Central memory CD4-positive, alpha-beta T cell (primary cell): ENCODE measurements at places on chromosomes 13 and 19.

GRCh38 chr13:72864142-72865011 is 82.4 kb downstream of the PIBF1 start:
- no peak for DNase-seq

- no peak for DNase-seq
These were observed 66.2 kb downstream of the ZMYM2 start for GRCh38 chr13:20024702-20025101.

DNA sequence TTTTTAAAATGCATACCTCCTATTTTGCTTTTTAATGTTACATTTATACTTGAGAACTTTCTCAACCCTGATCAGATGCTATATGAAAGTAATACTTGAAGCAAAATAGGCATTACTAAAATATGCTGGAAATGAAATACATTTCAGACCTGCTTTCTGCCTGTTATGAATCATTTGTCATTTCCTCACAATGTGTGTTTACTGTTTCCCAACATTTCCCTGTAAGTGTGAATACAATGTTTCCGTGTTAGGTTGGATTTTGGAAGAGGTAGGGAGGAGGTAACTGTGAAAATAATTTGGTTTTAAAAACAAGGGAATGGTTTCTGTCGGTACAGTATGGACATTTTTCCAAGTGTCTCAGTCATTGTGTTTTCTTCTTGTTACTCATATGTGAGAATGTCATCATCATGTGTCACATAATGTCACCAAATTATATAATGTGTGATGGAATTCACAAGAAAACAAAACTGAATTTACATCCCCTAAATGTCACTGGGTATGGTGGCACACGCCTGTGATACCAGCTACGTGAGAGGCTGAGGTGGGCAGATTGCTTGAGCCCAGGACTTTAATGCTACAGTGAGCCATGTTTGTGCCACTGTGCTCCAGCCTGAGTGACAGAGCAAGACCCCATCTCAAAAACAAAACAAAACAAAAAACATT is 43.0 kb downstream of the ZAR1L start:
- DNase-seq = no peak

DNA sequence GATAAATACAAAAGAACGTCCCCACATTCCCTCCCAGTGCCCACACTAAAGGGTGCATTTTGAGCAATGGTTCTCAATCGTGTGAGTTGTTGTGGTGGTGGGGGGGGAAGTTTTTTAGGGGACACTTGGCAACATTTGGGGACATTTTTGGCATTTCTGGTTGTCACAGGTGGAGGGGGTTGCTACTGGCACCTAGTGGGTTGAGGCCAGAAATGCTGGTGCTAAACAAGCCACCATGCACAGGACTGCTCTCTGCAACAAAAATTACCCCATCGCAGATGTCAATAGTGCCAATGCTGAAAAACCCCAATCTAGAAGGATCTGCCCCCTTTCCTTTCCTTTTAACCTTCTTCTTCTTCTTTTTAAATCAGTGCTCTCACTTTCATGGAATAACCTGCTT is 453.3 kb downstream of the TSHZ3 start:
- DNase-seq = no peak

- no peak for DNase-seq
These were observed 588 bp downstream of the DNASE2 start for GRCh38 chr19:12880551-12881171.

DNA sequence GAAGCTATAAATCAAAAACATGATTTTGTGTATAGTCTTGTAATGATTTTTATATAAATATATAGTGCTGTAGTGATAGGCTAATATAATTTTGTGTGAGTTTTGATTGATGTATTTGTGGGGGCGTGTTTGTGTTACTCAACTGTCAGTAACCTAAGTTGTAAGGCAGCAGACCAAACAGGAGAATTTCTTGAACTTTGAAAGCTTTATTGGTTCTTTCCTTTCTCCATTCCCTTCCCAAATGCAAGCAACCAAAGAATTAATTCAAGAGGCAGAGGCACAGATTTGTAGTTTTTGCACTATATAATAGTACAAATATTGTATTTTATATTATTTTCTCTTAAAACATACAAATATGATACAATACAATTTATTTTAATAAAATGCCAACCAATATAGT is 109.6 kb downstream of the FLT1 start:
- no peak for DNase-seq

GRCh38 chr19:34506026-34506370 is 24.4 kb downstream of the WTIP start:
- DNase-seq = no peak

- no peak for DNase-seq
These were observed 113.0 kb downstream of the ATP11A start for GRCh38 chr13:112802802-112803195.

DNA sequence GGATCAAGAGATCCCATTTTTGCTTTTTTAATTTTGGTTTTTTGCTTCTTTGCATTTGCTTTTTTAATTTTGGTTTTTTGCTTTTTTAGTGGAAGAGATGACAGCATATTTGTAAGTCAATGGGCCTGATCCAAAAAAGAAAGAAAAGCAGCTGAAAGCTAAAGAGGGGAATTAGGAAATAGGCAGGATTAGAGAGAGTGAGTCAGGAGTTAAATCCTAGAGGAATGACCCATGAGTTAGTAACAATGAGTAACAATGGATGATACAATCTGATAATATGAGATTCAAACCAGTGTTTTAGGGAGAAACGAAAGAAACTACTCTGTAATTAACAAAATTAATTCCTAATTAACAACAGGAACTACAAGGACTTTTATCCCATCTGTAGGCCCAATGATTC is 111.2 kb upstream of the SGCG start:
- DNase-seq = no peak

GRCh38 chr13:41864658-41865057 is 96.3 kb downstream of the VWA8 start:
- DNase-seq = no peak

DNA sequence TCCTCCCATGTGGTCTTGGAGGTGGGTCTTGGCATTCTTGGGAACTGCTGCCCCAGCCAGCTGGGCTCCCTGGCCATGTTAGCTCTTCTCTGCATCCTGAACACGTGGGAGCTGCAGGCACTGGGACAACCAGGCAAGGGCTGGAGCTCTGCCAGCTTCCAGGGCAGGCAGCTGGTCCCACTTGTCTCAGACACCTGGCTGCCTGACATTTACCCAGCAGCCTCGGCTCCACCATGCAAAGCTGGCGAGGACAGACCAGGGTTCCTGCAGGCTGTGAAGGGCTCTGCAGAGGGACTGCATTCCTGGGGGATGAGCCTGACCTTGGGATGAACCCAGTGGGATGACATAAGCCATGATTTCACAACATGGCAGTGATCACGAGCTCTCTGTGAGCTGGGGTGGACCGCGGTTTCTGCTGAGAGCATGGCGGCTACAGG is 99.0 kb upstream of the TSHZ3 start:
- no peak for DNase-seq

DNA sequence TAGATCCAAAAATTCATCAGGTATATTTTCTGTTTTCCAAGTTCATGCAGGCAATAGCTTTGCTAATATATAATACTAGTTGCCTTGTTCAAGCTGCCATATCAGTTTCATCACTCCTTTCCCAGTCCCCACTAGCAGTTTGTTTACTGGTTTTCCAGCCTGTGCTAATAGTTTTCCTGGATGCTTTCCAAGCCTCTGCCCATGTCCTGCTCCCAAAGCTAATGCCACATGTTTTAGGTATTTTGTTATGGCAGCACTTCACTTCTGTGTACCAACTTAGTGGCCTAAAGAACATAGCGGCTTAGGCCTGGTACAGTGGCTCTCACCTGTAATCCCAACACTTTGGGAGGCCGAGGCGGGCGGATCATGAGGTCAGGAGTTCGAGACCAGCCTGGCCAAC is 28.1 kb upstream of the ZNF527 start:
- no peak for DNase-seq

DNA sequence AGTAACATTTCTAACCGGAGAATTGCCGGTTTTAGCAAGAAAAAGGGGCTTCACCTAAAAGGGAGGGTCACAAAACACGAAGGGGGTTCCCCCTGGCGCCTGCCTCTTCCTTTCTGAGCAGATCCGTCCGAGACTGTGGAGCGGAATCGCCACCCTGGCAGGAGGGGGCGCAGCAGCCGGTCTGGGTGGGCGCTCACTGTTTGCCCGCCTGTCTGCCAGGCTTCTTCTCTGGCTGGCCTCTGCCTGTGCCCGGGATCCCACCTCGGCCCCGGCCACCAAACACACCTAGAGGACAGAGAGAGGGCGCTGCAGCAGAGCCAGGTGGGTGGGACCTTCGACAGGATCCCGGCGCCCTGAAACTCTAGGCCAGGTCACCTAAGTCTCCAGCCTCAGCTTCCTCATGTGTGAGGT is 15.6 kb downstream of the LSM4 start:
- peak; percentile 50 for DNase-seq

GRCh38 chr13:46559272-46559805 is 6.4 kb downstream of the LRCH1 start:
- DNase-seq = no peak

GRCh38 chr19:10403137-10404021 is at the start of gene CDC37:
Gene CDC37 (minus strand): TSS chr19:10403542. CDS start chr19:10403479, 63 bp downstream.
- peak; percentile 97 for DNase-seq

GRCh38 chr13:79990048-79990447 is 350.9 kb downstream of the SPRY2 start:
- DNase-seq = no peak

GRCh38 chr13:59178344-59178743 is 985.4 kb downstream of the DIAPH3 start:
- DNase-seq = no peak

GRCh38 chr19:15285896-15286591 is 46.3 kb downstream of the BRD4 start:
- no peak for DNase-seq

GRCh38 chr13:44045180-44045562 is 165.5 kb downstream of the LACC1 start:
- no peak for DNase-seq

DNA sequence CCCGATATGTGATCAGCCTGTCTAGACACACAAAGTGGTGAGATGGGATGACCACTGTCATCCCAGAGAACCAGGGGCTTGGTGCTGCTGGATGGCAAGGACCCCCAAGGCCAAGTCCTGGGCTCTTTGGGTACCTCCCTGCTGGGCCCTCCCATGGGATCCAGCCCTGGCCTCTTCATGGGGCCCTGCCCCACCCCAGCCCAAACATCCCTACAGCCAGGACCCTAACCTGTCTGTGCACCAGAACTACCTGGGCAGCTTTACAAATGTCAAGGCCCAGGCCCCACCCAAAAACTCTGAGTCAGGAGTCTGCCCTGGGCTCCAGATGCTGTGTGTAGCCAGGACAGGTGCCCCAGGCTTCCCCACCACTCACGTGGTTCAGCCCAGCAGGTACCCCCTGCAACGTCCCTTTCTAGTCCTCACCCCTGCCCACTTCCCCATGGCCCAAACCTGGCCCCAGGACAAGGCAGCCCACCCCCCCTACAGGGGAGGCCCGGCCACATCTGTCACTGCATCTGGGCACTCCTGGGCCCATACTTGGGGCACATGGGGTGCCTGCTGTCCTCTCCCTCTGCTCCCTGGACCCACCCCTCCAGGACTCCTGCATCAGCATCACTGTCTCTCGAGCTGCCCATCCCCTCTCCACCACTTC is 233.5 kb downstream of the TUBA3C start:
- no peak for DNase-seq

GRCh38 chr19:1122972-1123363 is 19.2 kb downstream of the GPX4 start:
- no peak for DNase-seq

DNA sequence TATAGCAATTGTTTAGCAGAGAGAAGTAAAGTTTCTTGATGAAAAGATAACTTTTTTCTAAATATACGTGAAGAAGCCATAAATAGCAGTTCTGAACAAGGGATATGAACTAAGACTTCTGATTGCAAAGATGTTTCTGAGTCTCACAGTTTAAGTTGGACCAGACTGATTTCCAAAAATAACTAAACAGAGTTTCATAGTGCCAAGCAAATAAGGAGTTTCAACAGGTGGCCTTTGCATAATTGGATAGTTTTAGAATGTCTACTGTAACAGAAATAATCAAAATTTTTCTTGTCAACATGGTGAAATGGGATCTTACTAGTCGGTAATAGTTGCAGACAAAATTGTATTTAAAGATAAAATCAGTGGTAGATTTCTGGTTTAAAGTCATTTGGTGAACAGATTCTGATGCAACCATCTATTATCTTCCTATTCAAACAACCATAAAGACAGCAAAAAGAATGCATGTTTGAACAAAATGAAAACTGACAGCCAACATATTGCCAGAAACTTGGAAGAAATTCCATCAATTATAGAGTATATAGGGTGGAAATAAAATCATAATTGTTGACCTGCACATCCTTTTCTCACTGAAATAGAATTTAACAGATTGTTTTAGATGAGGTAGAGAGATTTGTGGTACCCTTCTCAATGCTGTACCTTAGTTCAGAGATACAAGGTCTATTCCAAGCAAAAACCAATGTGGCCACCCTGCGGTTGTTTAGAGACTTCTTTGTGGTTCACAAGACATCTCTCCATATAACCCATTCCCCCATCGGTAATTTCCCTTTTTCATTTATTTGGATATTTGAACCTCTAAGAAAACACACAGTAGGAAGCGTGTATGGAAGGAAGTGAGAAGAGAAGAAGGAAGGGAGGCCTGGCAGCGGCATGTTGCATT is 275.3 kb downstream of the COG6 start:
- DNase-seq = no peak

DNA sequence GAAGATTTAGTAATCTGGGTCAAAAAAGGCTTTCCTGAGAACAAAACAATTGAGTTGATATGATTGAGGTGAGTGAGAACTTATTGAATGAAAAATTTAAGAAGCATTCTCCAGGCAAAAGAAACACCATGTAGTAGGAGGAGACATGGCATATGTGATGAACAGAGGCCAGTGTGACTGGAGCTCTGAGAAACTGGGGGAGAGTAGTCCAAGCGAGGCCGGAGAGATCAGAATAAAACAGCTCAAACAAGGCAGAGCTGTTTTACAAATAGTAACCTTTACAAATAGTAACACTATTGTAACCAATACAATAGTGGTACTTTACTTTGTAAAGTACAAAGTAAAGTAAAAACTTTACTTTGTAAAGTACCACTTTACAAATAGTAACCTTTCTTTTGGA is 1159.1 kb downstream of the PCDH9 start:
- DNase-seq = no peak

GRCh38 chr19:49395581-49396407 is 7.7 kb downstream of the KASH5 start:
- no peak for DNase-seq

DNA sequence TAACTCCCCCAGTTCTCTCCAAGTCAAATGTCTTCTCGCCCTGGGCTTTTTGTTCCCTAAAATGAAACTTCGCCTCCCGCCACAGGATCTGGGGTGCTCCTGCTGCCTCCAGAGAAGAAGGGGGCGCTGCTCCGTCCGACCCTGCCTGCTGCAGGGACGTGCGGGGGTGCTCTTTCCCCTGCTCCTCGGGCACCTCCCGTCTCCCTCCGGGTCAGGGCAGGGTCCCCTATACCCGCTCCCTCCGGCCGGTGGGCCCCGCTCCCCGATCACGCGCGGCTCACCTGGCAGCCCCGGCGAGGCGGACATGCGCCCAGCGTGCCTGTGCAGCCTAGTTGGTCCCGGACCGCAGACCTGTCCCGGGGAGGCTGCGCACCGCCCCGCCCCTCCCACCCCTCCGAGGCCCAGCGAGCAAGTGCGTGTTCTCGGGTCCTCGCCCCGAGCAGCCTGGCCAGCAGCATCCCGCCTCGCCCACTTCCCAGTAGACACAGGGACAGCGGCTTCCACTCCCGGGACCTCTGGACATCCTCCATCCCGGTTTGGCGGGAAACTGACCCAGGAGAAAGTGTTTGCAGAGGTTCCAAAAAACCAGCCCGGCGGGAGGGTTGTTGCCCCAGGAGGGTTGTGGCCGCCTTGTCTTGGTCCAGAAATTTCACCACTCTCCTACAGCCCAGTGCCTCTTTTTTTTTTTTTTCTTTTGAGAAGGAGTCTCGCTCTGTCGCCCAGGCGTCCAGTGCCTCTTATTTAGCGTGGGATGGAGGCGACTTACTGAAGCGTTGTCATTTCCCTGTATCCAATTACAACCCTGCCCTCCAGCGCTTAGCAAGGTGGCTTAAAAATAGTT is at the start of gene OXGR1:
Gene OXGR1 (minus strand): TSS at position 460 of the 841 bp plus-strand sequence. CDS start 6,717 bp downstream, outside the sequence.
- DNase-seq = no peak
